ENCODE measurements at places on chromosomes 16 and 17. TPM values are rescaled to one million over a fixed set of nuclear protein-coding genes. Genes with fewer than 3 reads are reported as not detected.

DNA sequence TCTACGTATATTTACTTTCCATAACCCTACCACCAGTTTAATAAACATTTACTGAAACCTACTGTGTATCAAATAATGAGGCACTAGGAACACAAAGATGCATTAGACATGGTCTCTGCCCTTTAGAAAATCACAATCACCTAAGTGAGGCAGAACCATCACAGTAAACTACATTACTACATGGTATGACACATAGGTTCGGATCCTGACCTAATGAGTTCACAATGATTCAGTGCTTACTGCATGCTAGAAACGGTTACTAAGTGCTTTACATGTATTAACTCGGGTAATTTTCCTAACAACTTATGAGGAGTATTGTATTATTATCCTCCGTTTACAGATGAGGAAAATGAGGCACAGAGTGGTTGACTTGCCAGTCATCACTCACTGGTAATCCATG lies 5.2 kb upstream of the SYNRG start:
- DNase-seq, result no peak

GRCh38 chr16:3190949-3191353 lies 2.9 kb downstream of the OR1F1 start:
- no peak for DNase-seq

GRCh38 chr16:12496186-12496585 lies 307.5 kb downstream of the CPPED1 start:
- no peak for DNase-seq

GRCh38 chr16:3484318-3485096 lies 10.8 kb downstream of the C16orf90 start:
- DNase-seq, result no peak

DNA sequence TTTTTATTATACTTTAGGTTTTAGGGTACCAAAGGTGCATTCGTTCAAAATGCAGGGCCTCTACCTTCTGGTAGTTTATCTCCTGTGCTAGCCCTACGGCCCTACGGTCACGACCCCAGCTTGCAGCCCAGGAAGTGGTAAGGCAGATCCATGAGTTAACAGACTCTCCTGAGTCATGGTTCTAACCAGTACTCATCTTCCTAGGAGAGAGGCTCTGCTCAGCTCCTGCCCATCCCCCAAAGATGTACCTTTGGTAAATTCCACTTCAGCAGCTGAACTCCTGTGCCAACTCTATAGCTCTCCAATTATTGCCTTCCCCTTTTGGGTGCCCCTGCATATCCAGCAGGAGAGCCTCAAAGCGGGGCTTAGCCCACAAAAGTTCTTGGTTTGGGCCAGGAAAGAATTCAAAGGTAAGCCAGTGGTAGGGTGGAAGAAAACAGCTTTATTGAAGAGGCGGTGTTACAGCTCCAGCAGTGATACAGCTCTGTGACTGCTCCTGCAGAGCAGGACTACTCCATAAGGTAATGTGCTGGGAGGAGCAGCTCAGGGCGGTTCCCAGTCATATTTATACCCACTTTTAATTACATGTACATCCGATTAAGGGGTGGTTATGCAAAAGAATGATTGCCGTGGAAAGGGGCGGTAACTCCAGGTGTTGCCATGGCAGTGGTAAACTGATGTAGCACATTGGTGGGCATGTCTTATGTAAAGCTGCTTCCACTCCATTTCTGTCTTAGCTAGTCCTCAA lies 241.4 kb downstream of the PMP22 start:
- DNase-seq, result no peak

DNA sequence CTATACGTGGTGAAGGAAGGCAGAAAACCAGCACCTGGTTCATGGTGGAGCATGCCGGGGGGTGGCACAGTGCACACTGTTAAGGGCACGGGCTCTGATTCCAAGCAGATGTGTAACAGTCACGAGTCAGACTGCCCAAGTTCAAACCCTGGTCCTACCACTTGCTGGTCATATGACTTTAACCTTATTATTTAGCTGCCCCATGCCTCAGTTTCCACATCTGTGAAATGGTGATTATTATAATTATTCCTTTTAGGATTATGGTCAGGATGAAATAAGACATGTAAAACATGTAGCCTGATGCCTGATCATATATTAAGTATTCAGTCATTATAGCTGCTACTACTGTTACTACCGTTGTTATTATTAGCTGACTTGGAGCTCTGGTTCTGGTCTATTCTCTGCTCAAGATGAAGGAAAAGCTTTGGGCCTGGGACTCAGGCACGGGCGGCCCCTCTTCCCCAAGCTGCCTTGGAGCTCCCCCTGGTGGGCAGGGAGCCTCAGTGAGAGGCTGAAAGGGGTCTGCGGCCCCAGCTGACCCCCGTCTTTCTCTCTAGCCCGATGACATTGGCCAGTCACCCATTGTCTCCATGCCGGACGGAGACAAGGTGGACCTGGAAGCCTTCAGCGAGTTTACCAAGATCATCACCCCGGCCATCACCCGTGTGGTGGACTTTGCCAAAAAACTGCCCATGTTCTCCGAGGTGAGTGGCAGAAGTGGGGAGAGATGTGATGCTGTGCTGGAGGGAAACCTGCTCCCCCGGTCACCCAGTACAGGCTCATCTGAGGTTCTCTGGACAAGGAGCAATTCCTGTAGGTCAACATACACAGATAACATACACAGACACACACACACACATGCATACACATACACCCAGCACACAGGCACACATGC lies 14.0 kb downstream of the NR1D1 start:
- no peak for DNase-seq

TEN1 gene
- 15.9 TPM for total RNA-seq

NPIPB13 gene
- total RNA-seq, result 1.6 TPM

NOL3 gene
- total RNA-seq, result 26.2 TPM

CDH5 gene
- total RNA-seq, result 4.4 TPM
